ENCODE measurements at places on chromosomes 3 and 15.

DNA sequence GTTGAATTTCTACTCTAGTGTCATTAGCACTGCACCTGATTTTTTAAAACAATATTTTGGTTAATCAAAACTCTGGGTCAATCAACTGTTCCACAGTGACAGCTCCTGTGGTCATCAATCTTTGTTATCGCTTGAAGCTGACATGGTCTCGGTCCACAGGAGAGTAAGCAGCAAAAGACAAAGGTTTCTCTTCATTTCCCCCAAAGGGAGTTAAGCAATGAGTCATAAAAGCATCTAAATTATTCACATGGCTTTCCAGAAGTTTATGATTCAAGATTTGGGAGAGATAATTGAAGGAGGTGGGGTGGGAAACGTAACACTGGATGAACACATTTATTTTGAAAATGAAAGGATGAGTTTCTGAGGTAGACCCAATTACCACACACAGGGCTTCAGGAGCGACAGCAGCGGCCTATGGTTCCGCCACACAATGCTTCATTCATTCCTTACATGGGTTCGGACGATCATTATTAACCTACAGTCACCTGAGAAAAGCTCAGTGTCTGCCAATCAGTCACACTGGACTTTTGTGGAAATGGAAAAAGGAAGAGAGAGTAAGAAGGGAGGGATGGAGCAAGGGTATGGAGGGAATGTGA lies 505.1 kb downstream of the FHIT start:
- DNase-seq, result no peak

DNA sequence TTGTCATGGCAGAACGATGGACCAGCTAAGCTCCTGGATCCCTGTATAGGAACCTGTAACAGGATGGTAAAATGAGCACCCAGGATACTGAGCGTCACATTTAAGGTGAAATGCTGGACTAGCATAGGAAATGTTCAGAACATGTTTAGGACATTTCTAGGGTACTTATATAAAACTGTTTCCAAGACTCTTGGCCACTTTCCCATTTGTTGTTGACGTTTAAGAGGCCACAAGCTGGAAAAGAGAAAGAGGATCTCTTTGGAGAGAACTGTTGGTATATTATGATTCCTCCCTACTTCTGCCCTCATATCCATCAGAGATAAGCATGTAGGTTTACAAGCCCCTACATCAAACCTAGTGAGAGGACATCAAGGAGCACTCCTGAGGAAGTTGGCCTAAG lies 57.5 kb downstream of the SCN11A start:
- no peak for DNase-seq

- DNase-seq, result peak; percentile 61
These were observed 18.6 kb upstream of the TICRR start for GRCh38 chr15:89556413-89557262.

DNA sequence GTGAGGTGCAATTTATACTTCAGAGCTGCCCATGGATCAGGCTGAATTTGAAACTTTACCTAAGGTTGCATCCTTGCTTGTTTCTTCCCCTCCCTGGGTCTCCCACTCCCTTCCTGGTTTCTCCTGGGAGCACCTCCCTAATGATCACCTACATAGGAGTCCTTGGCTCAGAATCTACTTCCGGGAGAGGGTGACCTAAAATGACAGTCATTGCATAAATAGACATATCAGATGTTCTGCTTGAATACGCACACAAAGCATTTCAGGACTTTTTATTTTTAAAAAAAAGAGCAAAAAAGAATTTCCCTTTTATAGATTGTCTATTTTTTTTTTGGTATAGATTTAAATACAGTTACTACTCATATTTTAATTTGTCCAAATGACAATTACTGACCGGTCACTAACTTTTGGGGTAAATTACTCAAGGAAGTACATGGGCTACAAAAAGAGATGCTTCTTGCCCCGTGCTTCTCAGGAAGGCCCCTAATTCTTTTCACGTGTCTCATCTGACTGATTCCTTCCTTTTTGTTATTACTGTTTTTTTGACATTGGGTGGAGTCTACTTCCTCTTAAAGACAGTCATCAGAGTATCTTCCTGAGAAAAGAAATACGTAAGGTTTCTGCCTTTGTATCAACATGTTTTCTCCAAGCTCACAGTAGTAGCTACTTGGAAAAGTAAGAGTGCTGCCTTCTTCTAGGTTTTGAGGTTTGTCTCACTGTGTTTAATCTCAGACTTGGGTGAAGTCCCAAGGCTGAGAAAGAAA lies 4.9 kb upstream of the MYZAP start:
- no peak for DNase-seq

- peak; percentile 48 for DNase-seq
These were observed 13.5 kb upstream of the TIPIN start for GRCh38 chr15:66369773-66370651.

GRCh38 chr15:60544581-60545264 lies 65.8 kb upstream of the ICE2 start:
- no peak for DNase-seq

DNA sequence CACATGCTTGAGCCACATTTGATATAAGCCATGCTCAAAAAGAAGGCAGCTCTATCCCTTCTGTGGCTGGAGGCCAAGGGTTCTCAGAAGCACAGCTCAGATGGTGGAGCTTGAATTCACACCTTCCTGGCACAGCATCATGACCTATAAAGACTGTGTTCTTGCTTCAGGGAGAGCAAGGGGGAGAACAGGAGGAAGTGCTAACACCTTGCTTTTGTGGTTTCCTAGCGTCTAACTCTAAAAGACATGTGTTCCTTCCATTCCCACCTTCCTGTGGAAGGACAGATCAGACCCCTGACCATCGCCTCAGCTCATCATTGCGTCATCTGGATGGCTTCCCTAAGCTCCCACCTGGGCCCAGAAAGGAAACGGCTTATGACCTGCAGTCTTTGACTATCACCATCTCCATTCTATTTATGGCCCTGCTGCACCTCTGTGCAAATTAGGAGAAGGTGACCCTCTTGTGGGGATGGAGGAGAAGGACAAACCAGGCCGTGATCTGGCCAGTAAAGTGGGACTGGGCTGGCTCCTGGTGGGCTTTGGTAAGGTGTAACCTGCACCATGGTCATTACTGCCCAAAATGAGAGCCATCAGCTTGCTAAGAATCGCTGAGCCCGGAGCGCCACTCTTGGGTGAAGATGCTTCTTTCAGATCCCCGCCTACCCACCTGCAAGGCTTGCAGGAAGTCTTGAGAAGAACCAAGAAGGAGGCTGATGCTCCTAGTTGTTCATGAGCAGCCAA lies 128.5 kb downstream of the SERPINI1 start:
- DNase-seq, result no peak
